Neuronal stem cell (in vitro differentiated cells): ENCODE measurements at places on chromosomes 1 and 21.

DNA sequence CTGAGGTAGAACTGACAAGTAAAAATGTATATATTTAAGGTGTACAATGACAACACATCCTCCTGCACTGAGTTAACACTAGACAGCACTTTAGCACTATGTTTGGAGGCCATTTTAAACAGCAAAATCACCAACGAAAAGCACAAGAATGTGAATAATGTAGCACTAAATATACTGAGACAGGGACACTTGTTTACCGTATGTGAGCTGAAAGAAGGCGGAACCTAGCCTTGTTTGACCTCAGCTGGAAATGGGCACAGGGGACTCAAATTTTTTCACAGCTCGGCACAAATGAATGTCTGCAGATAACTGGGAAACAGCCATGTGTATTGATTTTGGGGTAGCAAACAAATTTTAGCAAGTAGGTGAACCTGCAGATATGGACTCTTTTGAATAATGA is 18.0 kb upstream of the ATG4C start:
- no peak for DNase-seq

- DNase-seq: no peak
Observed at GRCh38 chr1:184191181-184191621, 139.7 kb downstream of the TSEN15 start.

DNA sequence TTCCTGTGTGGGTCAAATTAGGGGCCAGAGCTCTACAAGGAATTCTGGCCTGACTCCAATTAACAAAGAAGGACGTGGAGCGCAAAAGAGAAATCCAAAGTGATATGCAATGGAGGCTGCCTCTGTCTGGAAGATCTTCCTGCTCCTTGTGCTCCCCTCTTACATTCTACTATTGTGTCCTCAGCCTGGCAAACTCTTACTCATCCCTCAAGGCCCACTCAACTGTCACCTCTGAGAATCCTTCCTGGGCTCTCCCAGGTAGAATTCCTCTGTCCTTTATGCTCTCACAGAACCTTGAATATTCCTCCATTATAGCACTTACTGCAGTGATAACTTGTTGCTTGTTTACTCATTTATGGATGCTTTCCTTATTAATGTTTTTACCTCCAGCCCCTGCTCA is 31.4 kb downstream of the KCNC4 start:
- no peak for DNase-seq

DNA sequence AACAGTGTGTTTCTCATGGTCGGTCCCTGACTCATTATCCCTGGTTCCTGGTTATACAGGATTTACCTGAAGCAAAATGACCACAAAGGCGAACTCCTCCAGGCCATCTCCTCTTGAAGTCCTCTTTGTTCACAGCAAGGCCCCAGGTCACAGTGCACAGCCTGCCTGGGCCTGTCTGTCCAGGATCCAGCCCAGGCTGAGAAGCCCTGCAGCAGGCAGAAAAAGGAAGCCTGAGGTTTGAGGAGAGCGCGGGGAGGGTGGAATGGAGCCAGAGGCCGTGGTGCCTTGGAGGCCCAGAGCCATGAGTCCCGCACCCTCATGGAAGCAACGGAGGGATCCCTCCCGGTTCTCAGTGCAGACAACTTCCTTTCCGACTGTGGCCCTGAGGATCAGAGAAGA is 136.8 kb upstream of the IRF2BP2 start:
- no peak for DNase-seq

- no peak for DNase-seq
Observed at GRCh38 chr1:151711951-151712350, 4.7 kb downstream of the CELF3 start.

DNA sequence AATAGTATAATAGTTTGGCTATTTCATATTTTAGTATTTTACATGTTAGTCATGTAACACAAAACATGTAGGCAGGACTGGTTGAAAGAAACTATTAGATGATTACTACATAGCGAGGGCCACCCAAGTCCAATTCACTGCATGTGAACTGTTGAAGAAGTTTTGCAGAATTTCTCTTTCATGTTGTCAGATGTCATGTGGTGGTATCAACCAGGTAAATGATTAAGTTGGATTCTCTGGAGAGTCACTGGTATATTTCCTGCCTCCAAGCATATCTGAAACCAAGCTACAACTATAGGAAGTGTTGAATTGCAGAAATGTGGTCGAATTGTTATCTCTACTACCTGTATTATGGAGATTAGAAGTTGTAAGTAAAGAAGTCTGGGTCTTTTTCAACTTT is 137.8 kb upstream of the DPYD start:
- DNase-seq: no peak

DNA sequence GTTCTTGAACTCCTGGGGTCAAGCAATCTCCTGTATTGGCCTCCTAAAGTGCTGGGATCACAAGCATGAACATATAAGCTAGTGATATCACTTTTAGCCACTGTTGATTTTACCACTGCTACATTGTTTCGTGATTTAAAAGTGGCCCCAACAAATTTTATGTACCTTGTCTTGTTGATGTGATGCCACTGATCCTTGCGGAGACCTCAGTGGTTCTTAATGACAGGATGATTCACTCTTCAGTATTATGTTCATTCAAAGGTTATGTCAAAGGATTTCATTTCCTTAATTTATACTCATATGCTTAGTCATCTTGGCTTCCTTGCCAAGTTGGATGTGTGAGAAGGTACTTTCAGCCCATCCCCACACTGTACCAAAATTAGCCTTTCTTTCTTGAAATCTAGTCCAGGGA is 12.1 kb downstream of the PRKACB start:
- DNase-seq: no peak
